ENCODE measurements at places on chromosomes 1 and 21.

GRCh38 chr1:167328816-167329483, 108.3 kb downstream of the POU2F1 start:
- DNase-seq: peak; percentile 5

GRCh38 chr1:205626216-205626615, 5.6 kb downstream of the ELK4 start:
- no peak for DNase-seq

GRCh38 chr21:35316933-35317332, 267.8 kb upstream of the RUNX1 start:
- no peak for DNase-seq

DNA sequence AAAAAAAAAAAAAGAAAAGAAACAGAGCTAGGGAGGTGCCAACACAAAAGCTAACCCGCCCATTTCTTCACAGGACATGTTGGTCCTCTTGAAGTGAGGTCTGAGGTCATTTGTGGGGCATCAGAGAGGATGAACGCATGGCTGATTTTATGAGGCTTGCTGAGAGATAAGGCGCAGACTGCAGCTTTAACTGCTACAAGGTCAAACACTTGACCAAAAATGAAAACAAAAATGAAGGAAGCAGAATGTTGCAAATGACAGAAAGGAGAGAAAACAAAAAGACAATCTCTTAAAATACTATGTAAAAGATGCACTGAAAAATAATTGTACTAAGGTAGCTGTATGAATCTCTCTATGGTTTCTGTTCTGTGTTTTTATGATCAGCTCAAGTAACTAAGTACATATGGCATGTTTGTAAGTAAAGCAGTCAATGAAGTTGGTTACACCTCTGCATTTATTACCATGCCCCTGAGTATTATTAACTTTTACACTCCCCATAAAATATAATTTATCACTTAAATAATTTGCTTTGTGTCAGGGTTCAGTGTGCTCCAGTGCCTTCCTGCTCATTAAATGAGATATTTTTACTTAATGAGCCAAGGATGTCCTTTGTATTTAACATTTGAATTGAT, 249.1 kb upstream of the NR5A2 start:
- DNase-seq: no peak

DNA sequence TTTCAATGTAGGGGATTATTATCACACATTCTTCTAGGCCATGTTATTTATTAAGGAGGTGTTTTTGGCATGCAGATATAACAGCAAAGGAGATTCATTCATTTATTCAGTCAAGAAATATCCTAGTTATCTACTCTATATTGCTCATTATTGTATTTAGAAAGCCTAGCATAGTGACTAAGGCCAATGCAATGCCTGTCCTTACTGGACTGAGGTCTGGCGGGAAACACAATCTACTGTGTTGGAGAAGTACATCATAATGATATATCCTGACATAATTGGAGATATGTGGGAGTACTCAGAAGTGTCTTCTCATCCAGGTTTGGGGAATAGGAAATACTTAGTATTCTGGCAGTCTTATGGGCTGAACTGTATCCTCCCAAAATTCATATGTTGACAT, 421.5 kb upstream of the USP24 start:
- DNase-seq: no peak

DNA sequence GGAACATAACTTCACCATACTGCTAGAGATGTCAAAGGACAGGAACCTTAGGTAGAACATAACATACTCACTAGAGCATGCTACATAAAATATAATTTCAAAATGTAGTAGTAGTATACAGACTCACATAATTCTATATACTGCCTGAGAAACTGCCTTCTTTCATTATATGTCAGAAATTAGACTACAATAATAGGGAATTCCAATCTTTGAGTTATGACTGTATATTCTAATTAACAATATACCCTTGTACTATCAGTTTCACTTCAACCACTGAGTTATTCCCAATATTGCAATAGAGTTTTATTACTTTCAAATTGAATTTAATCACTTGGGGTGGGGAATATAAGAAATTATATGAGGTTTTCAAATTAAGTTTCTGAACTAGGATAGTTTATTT, 44.0 kb downstream of the OMA1 start:
- no peak for DNase-seq

DNA sequence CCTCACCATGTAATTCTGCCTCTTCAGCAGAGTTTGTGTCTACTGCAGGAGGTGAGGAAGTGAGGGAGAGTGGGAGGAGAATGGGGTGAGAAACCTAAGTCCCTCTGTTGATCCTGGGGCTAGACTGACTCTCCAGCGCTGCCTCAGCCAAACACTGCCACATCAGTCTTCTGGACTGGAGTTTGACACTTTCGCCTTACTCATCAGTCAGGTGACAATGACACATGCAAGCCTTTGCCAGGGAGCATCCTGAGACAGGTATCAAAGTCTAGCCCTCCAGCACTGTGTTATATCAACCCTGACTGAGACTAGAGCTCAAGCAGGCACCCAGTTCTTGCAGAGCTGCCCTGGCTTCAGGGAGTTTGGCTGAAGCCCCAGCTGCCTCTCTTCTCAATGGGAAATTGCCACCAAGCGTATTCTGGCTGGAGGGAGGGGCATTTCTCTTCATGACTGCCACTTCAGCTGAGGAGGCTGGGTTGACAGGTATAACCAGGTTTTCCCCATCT, 33.3 kb upstream of the SUCO start:
- DNase-seq: no peak

DNA sequence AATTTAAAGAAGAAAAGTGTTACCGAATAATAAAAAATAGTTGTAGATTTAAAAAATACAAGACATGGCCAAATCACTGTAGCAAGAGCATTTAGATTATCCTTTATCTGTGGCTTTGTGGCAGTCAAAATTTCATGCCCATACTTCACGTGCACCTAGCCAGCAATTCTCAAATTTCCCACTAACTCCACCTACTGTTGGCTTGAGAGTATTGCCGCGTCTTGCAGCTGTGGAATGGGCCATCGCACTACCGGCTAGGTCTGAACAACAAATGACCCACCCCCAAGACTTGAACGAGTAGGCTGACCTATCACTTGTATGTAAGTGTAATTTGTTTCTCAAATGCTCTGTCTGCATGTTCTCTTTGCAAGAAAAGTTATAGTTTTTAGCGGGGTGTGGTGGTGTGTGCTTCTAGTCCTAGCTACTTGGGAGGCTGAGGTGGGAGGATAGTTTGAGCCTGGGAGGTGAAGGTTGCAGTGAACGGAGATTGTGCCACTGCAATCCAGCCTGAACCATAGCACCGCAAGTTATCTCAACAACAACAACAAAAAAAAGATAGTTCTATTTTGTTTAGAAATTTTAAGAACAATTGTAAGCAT, 4.1 kb downstream of the KRTAP13-4 start:
- DNase-seq: no peak

DNA sequence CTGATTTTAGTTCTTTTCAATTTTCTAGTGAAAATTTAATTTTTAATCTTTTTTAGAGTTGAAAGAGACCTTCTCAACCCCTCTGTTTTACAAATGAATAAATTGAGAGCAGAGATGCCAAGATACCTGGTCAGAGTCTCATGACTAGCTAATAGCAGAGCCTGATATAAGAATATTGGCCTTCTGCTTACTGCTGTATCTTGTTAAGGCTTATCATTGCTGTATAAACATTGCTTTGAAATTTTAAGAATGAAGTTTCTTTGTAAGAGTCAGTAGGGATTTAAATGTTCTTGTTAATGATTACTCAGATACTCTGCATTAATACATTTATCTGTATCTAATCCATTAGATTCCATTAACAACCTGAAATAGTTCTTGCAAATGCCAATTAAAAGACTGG, 9.8 kb downstream of the XPR1 start:
- DNase-seq: no peak

GRCh38 chr1:195482137-195482536, 1126.1 kb downstream of the KCNT2 start:
- DNase-seq: no peak

- no peak for DNase-seq
These were observed 919 bp downstream of the MCL1 start for GRCh38 chr1:150578272-150579109.

DNA sequence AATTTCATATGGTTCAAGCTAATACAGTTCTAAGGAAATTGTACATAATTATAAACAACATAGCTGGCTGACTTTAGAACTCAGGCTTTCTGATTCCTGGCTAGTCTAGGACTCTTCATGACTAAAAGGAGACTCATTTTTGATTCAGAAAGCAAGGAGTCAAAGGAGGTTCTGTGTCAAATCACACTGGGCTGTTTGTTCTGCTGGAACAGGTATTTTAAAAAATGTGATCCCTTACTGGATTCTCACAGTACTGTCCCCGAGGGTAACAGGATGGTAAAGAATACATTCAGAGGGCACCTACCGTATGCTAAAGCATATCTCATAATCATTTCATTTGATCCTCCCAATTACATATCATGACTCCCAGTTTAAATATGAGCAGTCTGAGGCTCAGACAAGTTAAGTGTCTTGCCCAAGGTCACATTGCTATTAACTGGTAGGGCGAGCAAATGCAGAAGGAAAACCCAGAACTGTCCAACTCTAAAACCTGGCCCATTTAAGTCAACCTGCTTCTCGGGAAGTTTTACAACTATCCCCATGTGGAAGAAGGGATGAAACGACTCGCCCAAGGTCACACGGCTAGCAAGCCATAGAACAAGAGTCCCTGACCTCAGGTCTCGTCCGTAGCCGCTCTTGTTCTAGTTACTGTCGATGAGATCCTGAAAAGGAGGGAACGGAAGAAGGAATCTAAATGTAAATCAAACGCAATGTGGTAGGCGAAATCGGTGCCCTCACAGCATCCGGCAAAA, 675 bp downstream of the MYSM1 start:
- DNase-seq: no peak

GRCh38 chr21:45336870-45337269, 49.2 kb upstream of the POFUT2 start:
- no peak for DNase-seq

- no peak for DNase-seq
These were observed 295.1 kb downstream of the SIPA1L2 start for GRCh38 chr1:232334811-232335210.

GRCh38 chr1:15950763-15951295, 25.1 kb downstream of the ZBTB17 start:
- DNase-seq: no peak

- DNase-seq: no peak
These were observed 55.4 kb downstream of the SPEN start for GRCh38 chr1:15902882-15903281.

DNA sequence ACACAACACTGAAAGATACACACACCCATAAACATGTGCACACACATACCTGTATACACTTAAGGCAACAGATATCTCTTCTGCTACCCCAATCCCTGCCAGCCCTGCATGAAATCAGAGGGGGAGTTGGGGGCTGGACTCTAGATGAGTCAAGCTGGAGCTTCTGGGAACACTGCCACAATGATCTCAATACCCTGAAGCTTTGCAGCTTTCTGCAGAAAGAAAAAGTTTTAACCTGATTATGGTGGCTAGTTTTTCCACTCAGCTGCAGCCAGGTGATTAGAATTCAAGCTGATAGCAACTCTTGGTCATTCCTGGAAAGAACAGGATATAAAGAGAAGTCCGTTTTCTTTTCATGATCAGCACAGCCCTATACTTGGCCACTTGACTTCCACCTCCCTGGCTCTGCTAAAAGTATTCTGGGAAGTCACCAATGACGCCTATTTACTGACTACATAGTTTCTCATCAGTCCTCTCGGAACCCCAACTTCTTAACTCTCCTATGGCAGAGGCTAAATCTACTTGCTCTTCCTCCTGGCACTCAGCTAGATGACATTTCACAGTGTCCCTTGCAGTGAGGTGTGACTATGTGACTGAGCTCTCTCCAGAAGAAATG, 20.7 kb upstream of the DNASE2B start:
- no peak for DNase-seq

DNA sequence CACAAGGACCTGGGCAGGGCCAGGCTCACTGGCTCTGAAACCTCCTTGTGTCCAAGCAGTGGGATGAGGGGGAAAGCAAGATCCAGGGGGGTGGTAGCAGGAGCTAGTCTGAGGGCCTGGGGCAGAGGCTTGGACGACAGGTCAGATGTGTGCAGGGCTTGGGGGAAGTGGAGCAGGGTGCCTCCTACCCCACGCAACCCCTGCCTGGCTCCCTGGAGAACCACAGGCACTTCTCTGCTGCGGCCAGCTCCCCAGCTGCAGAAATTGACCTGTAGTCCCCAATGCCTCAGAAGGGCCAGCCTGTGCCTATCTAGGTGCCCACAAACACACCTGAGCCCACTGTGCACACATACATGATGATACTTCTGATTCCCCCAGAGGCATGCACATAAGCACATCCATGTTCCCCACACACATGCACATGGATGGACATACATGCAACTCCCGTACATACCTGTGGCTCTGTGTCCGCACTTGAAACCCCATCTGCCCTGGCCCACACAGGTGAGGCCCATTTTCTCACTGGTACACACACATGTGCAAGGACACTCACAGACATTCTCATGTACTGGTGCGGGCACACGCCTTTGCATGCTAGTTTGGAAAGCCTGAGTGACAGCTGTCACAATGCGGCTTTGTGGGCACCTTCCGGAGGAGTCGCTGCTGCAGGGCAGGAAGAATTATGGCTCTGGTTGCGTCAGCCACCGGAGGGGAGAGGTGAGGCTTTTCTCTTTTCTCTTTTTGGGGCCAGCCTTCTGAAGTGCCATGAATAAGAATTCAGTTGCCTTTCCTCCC, 247.2 kb upstream of the CSF3R start:
- DNase-seq: no peak

- no peak for DNase-seq
These were observed 43.4 kb downstream of the WASF2 start for GRCh38 chr1:27446496-27447020.

DNA sequence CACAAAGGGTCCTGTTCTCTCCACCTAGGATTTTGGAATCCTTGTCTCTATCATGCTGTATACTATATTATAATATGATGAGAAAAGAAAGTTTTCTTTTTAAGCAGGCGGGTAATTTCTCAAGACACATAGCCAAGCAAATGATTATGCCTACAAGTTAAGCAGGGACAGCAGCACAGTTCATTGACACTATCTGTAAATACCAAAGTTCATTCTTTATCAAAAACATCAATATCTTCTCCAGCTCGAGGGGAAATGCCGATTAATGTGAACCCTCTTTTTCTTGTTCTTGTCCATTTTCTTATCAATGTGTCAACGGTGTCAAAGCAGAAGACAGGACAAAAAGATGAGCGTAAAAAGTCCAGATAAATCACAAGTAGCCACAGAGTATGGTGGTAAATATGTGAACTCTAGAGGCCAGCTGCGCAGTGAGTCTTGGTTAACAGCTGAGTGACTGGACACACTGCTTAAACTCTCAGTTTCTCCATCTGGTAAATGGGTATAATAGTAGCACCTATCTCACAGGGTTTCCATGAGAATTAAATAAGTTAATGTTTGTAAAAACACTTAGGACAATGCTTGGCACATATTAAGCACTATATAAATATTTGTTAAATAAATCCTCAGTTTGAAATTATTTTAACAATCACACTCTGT, 30.9 kb downstream of the LPAR3 start:
- no peak for DNase-seq

- DNase-seq: no peak
These were observed 35.8 kb downstream of the LAMC1 start for GRCh38 chr1:183058851-183059502.

Data from anterior cingulate cortex (tissue), 58 donors.